Peyer's patch (tissue), 4 donors: ENCODE measurements at places on chromosomes 7 and 10. TPM values are rescaled to one million over a fixed set of nuclear protein-coding genes. Genes with fewer than 3 reads are reported as not detected.

GRCh38 chr10:561721-562120 lies 127.7 kb downstream of the DIP2C start:
- no peak overlapping the region for H3K27ac ChIP-seq
- H3K27me3 ChIP-seq: no peaks in the 10 kb centered on the region
- no peaks in the 10 kb centered on the region for H3K36me3 ChIP-seq
- no peaks in the 10 kb centered on the region for H3K4me1 ChIP-seq

DNA sequence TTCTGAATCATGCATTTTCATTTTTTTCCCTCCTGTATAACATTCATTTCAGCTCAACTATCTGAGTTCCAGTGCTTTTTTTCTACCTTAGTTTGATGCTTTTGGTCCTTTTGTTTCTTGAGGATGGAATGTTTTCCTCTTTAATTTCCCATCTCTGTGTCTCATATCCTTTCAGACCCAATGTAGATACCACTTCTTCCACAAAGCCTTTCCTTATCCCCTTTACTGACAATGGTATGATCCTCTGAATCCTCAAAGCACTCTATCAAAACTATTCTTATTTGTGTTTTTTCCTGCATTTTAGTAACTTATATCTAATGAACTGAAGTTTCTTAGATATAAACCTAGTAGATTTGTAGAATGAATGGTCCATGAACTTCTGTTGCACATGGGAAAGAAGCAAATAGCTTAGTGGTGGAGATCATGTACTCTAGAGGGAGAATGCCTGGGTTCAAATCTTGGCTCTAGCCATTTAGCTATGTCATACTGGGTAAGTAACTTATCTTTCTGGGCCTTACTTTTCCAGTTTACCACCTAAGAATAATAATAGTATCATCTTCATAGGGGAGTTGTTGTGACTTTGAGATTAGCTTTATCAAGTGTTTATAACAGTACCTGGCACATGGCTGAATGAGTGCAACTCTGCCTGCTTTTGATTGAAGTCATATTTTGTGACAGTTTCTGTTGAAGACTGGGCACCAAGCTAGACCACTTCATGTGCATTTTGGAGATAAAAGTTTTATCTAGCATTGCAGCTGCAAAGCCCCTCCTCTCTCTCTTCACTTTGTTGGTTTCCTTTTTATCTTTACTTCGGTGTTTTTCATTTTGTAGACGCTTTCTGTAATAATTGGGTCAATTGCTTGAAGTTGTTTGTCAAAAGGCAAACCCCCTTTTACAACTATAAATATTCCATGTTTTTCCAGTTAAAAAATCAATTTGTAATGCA lies 18.5 kb downstream of the STAM start:
- H3K4me1 ChIP-seq: no peaks in the 10 kb centered on the region
- H3K27ac ChIP-seq: no peak overlapping the region
- DNase-seq: no peak
- H3K36me3 ChIP-seq: no peaks in the 10 kb centered on the region
- no peaks in the 10 kb centered on the region for H3K27me3 ChIP-seq

The CFAP70 gene
- total RNA-seq: 2.1 TPM

The GCK gene
- not detected for total RNA-seq

The CLRN3 gene
- 7.4 TPM for total RNA-seq
